ENCODE measurements at places on chromosomes 7 and 10.

GRCh38 chr7:156975620-156976019 is 26.1 kb downstream of the NOM1 start:
- DNase-seq, result no peak

- no peak for DNase-seq
These were observed 257.1 kb upstream of the KIAA1217 start for GRCh38 chr10:23951841-23952240.

- DNase-seq, result no peak
These were observed 91.3 kb upstream of the RHEB start for GRCh38 chr7:151611041-151611440.

GRCh38 chr7:142597547-142597946 is 151.7 kb upstream of the PRSS1 start:
- DNase-seq, result no peak

DNA sequence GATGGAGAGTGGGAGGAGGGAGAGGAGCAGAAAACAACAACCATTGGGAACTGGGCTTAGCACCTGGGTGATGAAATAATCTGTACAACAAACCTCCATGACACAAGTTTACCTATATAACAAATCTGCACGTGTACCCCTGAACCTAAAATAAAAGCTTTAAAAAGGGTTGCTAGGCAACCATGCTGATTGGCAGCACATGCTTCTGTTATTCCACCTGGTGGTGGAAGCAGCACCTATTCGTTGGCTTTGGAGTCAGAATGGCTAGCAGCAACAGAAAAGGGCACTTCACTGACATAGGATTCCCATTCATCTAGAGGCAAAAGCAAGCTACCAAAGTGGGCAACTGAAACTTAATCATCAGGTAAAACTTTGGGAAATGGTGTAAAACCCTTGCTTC is 57.1 kb downstream of the RELN start:
- no peak for DNase-seq

DNA sequence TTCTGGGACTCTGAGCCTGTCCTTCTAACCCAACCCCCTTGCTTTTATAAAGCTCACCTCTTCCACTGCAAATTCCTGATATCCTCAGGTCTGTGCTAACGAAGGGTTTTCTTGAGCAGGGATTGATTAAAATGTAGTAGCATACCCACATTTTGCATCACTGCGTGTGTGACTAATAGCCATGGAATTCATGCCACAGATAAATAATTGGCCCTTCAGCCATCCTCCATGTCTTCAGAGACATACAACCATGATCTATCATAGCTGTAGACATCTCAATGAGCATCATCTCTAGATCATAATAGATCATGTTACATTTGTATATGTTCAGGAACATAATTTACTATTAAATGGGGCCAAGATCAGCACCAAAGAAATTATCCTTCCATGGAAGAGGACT is 990.3 kb downstream of the KCNMA1 start:
- no peak for DNase-seq

- no peak for DNase-seq
These were observed 142.7 kb upstream of the STEAP4 start for GRCh38 chr7:88449410-88449809.

GRCh38 chr10:122554131-122555036 is 6.2 kb upstream of the DMBT1 start:
- DNase-seq, result no peak

DNA sequence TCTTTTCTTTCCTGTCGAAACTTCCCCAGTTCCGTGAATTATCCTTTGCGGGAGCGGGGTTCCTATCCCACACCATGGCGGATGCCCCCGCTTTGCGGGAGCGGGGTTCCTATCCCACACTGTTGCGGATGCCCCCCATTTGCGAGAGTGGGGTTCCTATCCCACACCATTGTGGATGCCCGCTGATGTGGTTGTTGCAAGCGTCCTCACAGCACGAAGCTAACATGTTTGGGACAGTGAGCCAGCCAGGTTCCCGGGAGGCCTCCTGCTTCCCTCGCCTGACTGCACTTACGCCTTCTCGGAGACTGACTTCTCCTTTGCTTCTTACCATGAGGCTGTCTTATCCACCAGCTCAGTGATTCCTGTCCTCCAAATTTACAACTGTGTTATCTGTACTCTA is 134.7 kb downstream of the VIPR2 start:
- no peak for DNase-seq

- no peak for DNase-seq
These were observed 20.2 kb downstream of the C10orf67 start for GRCh38 chr10:23324351-23324750.

DNA sequence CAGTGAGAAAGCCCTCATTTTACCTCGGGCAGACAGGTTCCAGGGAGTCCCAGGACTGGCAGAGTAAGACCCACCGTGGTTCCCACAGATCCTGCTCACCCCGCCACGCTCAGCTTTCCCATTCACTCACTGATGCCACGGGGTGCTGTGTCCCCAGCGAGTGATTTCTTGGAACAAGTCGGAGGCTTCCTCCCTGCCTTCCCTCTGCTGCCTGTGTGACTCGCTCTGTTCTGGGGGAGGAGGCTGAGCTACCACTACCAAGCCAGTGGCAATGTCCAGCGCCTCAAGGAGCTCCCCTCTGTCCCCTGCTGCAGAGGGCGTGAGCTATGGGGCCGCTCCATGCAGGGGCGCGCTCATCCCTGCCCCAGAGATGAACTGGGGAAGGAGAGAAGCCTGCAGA is 12.6 kb downstream of the IL15RA start:
- DNase-seq, result no peak

DNA sequence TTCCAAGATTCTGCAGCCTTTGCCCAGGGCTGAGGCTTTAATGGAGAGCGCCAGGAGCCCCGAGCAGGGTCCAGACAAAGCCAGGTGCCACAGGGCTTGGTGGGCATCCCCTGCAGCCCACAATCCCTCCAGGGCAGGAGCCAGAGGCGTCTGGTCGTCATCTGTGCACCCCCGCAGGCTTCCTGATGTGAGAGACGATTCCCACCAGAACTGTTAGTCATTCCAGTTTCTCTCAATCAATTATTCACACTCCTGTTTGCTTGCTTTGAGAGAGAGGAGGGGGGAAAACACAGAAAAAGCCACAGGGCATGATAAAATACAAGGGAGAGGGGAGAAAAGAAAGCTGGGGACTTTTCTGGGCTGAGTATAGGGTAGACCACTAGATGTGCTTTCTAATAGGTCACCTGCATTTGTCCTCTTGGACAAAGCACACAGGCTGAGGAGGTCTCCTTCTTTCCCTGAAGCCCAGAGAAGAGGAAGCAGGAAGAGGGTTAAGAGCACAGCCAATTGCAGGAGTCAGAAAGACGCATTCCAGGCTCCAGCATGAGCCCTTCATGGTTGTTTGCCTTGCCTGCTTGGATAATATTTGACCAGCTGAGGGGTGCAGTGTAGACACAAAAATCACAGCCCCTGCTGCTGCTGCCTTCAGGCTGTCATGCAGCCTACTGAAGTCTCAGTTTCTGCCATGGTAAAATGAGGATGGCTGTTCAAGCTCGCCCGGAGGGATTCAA is 194.4 kb downstream of the PLXNA4 start:
- DNase-seq, result no peak

DNA sequence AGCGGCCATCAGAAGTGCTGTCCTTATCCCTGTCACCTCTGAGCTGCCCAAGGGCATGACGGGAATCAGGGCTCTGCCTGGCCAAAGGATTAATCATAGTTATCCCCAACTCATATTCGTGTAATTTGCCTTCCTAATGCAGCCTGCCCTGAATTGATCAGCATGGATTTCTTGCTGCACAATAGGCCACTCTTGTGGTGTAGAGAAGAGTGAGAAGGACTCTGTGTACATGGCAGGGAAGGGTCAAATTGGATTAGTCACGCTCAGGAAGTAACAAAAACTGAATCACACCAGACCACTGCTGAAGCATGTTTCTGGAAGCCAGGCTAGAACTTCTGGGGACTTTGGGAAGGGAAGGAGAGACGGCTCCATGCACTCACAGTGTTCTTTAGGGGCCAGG is 227.0 kb downstream of the BUB3 start:
- DNase-seq, result peak; percentile 1

GRCh38 chr10:63383141-63383540 is 82.6 kb downstream of the JMJD1C start:
- no peak for DNase-seq

DNA sequence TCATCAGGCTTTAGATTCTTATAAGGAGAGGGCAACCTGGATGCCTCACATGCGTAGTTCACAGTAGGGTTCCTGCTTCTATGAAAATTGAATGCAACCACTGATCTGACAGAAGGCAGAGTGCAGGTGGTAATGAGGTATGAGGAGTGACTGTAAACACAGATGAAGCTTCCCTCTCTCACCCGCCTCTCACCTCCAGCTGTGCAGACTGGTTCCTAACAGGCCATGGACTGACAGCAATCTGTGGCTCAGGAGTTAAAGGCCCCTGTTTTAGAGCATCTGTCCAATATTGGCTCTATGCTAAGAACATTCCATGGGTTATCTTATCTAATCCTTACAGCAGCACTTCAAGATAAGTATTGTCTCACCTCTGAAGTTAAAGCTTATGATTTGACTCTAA is 213.5 kb upstream of the NRP1 start:
- no peak for DNase-seq

- no peak for DNase-seq
These were observed 39.1 kb downstream of the PODXL start for GRCh38 chr7:131517218-131517923.

DNA sequence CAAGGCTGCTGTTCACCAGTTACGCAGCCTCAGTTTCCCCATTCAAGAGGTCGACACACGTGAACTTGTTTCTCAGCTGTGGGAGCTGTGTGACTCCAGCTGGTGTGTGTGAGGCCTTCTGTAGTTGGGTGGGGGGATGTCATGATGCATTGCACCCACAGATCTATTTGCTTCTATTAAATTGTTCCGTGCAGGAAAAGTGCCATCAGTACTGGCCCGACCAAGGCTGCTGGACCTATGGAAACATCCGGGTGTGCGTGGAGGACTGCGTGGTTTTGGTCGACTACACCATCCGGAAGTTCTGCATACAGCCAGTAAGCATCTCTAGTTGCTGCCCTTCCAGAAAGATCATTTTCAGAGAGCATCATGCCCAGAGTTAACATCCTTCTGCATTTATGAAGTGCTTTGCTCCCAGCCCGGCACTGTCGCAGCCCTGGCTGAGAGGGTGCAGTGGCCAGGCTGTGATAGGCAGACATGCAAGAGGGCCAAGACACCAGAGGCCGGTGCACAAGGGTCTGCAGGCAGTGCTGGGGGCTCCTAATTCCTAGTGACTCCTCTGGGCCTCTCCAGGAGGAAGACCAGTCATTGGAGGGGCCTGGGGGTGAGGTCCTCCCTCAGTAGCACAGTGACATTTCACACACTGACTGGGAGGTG is 60.2 kb downstream of the MKI67 start:
- no peak for DNase-seq

- no peak for DNase-seq
These were observed 44.6 kb downstream of the SLC16A12 start for GRCh38 chr10:89490596-89491335.

DNA sequence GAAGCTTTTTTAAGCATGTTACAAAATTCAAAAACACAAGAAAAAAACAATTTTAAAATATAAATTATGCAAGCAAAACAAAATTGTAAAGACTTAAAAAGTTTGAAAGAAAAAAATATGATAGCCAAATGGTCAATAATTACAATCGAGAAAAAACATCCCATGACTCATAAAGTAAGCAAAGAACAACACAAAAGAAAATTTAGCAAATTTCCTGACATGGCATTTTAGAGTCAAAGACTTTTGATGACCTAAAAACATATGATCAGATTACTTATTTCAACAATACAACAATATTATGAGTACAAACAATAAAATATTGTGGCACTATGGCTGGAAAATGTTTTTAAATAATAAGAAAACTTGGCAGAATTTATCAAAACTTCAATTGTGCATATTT is 312.1 kb upstream of the MEOX2 start:
- DNase-seq, result no peak

DNA sequence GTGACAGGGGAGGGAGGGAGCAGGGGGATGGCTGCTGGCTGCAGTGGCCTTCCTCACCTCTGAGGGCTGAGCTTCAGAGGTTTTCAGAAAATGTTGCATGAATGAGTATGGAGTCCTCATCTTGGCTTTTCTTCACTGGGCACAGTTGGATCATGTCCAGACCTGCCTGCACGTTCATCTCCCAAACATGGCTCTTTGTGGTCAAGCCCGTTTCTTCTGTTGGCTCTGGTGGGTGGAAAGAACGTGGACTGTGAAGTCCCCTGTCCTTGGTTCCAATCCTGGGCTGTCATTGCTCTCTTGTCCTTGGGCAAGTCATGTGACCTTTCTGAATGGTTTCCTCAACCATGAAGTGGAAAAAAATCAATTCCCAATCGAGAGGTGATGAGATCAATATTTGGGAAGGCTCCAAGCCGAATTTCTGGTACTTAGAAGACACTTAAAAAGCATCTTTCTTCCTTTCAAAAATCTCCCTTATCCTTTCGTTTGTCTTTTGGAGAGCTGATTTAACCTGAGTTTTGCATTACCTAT is 34.5 kb downstream of the TSPAN14 start:
- no peak for DNase-seq
